Anterior cingulate cortex (tissue), 58 donors: ENCODE measurements at places on chromosomes 5 and 9.

- DNase-seq = no peak
Measured at GRCh38 chr5:53429706-53430105, 50.7 kb upstream of the FST start.

DNA sequence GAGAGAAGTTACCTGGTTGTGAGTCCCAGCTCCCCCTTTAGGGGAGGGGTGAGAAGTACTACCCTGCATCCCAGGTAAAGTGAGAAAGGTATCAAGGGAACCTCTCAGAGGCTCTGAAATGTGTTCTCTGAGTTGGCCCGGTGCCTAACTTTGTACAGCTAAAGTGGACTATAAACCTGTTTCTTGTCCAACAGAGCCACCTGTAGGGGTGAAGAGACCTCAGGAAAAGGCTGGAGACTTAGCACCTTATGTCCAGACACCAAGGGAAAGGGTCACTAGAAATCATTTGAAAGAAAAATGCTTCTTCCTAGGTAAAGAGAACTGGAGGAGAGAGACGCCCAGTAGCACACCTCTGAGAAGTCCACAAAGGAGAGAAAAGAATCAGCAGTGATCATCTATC lies 108.3 kb upstream of the KIF2A start:
- DNase-seq = no peak

DNA sequence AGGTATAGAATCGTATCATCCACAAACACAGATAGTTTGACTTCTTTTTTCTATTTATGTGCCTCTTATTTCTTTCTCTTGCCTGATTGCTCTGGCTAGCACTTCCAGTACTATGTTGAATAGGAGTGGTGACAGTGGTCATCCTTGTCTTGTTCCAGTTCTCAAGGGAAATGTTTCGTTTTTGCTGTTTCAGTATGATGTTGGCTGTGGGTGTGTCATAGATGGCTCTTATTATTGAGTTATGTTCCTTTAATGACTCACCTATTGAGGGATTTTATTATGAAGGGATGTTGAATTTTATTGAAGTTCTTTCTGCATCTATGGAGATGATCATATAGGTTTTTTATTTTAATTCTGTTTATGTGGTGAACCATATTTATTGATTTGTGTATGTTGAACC lies 70.3 kb downstream of the ENC1 start:
- no peak for DNase-seq

GRCh38 chr5:168234133-168234532 lies 57.3 kb upstream of the WWC1 start:
- DNase-seq = no peak

DNA sequence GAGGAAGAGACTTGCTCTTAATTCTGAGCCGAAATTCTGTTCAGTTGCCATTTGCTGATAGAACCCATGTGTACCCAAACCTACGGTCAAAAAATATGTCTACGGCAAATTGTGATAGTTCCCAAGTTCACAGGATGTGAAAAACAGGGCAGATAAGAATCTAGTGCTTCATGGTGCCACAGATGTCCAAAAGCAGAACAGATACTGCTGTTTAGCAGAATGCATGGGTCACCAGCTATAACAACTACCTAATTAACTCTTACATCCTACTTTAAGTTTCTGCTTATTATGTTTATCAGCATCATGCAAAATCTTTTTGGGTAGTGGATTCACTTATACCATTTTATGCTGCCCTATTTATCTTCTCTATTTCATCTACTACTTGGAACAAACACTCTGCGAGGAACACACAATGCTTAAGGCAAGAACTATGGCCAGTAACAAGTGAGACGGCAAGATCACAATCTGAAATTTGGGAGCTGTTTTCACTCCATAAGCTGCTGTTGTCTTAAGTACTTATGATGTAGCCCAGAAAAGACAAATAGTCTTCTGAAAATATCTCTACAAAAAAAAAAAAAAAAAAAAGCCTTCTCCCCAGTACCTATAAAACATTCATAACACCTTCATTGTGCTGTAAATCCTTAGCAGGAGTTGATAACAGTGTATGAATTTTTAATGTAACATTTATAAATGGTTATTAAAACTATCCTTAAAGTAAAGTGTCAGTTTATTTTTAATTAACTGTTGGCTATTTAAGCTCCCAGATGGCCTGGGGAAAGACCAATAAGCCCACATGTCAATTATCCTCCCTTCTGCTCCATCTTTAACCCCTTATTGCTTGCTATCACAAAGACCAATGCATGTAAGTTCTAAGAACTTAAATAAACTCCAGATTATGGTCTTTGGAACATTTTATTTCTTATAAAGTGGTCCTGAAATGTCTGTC lies 232.3 kb downstream of the TLR4 start:
- no peak for DNase-seq

- DNase-seq = no peak
Measured at GRCh38 chr9:134365791-134366222, 39.6 kb downstream of the RXRA start.

DNA sequence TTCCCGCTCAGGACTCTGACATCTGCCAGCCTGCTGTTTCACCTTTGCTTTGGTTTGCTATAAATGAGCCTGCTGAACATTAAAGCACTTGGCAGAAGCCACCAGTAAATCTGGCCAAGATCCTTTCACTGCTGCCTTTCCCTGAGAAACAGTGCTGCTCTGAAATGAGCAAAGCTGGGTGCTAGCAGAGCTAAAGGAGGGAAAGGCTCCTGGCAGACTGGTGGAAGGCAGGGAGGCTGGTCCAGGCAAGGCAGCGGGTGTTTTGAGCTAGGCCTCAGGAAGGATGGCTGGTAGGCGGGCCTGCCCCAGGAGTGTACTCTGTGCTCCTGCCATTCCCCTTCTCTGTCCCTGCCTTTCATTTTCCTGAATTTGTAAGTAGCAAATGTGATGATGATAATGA lies 52.5 kb upstream of the PTGS1 start:
- no peak for DNase-seq

DNA sequence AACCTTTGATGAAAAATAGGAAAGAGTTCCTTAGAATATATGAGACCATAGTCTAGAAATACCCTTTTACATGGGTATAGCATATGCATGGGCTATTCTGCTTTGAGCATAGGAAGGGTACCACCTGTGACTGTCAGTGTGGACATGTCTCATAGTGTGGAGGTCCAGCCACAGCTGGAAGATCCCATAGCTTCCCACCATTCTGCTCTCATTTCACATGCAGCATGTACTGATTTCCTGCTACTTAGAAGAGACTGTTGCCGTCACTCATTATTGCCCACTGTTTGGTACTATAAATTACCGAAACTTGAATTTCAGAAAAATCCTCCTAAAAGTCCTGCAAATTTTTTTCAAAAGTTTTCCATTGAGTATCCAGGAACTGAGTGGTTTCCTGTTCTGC lies 477.8 kb upstream of the DAB2 start:
- DNase-seq = no peak

DNA sequence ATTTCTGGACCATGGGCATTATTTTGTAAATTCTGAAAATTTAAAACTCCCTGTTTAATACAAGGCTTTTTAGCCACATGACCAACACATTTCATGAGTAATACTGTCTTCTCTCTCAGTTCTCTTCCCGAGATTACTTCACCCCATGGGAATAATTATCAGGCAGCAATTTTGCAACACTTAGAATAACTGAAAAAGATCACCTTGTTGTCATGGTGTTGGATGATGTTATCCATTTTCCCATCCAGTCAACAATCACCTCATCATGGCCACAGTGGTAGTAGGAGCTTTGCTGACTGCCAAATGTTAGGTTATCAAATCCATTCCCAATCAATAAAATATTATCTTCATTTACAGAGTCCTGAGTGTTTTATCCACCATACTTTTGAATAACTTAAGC lies 354.9 kb upstream of the ISL1 start:
- no peak for DNase-seq

DNA sequence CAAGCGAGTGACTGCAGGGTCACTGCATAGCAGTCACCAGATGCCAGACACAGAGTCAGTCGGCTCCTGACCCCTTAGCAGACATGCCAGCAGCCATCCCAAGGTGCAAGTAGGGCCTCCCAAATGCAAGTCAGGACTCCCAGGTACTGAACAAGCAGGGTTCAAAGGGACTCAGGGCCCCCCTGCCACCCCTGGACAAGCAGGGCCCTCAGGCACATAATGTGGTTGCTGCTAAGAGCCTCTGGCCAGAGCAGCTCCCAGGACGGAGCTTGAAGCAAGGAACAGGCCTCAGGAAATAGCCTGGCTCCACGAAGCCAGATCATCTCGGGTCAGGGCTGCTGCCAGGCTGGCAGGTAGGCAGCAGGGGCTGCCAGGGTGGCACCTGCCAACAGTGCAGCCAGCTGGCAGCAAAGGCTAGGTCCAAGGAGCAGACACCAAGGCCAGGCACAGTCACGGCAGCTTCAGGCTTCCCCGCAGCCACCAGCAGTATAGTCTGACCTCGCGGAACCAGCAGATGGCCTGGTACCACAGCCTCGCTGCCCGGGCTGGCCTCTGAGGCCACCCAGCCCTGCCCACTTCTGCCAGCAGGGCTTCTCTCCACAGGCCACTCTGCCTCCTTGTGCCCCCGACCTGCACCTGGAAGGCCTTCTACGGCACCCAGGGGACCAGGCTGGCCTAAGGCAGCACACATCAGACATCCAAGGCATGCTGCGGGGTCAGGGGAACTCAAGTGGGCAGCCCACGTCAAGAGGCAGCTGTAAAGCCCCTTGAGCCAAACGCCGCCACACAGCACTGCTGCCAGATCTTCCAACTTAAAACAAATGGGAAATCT lies 7.4 kb downstream of the EEIG1 start:
- no peak for DNase-seq

DNA sequence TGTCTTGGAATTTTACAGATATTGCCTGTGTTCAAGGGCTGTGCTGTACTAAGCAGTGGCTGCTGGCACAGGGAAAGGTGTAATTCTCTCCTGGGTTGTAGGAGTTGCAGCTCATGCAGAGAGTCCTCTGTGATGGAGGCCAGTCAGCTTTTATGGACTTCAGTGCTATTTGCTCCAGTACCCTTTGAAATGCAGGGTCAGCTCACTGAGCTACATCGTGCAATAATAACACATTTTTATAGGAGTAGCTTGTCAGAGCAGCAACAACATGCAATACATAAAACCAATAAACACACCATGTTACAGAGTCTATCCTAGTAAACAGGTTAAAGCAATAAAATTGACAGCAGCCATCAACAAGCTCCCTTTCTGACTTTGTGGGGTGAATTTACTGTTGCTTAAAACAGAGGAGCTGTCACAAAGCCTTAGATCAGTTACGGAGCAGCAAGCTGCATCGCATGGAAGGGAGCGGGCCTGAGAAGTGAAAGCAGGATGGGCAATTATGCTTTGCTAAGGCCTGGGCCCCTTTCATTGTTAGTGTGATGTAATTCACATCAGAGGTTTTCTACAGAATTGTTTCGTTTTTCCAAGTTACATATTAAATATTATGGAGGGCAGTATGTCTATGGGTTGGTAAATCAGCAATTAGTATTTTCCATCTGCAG lies 16.8 kb downstream of the CD180 start:
- no peak for DNase-seq

DNA sequence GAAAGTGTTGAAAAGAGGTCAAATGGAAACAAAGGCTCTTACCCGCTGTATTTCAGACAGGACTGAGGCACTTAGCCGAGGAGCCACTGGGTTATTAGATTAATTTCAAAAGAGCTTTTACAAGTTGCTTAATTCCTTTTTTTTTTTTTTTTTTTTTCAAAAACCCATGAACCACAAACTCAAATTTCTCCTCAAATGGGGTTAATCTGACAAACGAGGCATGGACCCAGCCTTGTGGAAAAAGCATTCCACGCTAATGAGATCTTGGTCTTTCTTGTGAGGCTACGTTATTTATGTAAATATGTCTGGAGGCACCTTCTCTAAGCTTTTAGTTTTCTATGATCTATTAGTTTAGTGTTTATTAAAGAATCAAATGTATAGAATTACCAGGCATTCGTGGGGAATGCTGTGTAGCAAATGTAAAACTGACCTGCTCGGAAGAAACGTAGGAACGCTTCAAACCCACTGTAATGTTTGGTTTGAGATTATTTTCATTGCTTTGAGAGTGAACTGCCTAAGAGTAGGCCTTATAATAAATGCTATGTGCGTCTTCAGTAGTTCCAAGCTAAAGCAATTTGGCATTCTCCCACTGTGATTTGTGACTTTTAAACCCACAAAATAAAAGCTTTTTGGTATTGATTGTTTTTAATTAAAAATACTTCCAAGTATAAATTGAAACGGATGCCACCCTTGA lies 134.7 kb downstream of the CDH6 start:
- DNase-seq = no peak

- no peak for DNase-seq
Measured at GRCh38 chr5:124685404-124685930, 61.0 kb downstream of the ZNF608 start.

DNA sequence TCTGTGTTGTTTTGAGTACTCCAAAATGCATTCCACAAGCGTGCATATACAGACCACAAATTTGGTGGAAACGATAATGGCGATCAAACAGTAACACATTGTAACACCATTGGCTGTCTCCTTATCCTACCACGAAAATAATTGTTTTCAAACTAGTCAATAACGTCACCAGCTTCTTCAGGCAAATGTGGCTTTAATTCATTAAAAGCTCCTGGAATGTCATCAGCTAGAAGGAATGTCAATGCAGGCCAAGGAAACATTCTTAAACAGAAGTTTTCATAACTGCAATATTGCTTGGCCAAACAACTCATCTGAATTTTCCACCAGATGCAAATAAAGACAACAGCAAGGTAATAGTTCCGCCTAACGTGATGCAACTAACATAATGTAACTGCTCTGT lies 71.6 kb upstream of the XPA start:
- DNase-seq = no peak

DNA sequence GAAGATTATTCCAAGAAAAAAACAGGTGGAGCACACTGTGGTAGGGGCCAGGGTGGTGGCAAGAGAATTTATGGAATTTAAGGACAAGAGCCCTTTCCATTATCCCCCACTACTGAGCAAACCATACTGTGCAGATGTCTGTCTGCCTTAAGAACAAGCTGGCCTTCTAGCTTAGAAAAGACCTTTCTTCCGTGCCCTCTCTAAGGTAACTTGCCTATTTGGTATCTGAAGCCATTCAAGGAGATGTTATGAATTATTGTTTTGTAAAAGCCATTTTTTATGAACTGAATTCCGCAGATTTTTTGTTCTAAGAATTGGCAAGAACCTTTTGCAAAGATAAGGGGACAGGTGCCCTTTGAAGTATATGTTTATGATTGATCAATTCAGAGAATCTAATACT lies 20.9 kb downstream of the GRAMD2B start:
- DNase-seq = no peak

DNA sequence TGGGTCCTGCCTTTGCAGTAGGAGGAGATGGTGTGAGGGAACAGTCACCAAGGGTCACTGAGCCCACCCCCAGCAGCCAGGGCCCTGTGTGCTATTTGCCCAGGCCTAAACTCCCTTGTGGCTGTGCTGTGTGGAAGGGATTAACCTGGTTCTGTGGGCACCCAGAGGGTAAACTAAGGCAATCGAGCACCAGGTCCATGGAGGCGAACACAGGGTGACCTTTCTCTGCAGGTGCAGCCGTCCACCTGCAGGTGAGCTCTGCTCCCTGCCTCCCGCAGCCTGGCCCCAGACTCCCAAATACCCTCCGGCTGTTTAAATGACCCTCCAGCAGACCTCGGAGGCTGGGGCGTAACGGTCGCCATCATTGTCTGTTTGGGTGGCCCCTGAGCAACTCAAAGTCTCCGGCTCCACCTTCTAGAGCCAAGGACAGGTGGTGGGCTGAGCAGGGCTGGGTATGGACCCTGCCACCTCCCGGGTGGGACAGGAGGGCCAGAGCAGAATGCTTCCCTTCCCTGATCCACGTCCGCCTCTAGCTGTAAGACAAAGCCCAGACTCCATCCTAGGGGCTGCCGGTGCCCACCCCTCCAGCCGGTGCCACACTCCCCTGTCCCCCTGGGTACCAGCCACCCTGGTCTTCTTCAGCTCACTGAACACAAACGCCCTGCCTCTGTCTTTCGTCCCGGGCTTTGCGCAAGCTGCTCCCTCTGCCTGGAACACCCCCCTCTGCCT lies 34.1 kb upstream of the FIBCD1 start:
- no peak for DNase-seq
